Stimulated activated naive CD4-positive, alpha-beta T cell treated with Interleukin-2 at 50 U/mL for 16 hours (primary cell): ENCODE measurements at places on chromosomes 5 and 9.
A peak's percentile ranks its signal among the peaks of the same experiment; 100 is the strongest.

GRCh38 chr5:14200312-14200990 lies 57.3 kb downstream of the TRIO start:
- DNase-seq, result no peak

- no peak for DNase-seq
Measured at GRCh38 chr9:114375386-114376175, 12.2 kb downstream of the AKNA start.

- no peak for DNase-seq
Measured at GRCh38 chr5:165420493-165420892, 1915.1 kb downstream of the MAT2B start.

- no peak for DNase-seq
Measured at GRCh38 chr5:122311497-122311960, 508 bp upstream of the SNCAIP start.

GRCh38 chr5:170623576-170624181 lies 119.9 kb downstream of the KCNIP1 start:
- no peak for DNase-seq

- DNase-seq, result no peak
Measured at GRCh38 chr9:99044827-99045226, 60.1 kb upstream of the TGFBR1 start.

DNA sequence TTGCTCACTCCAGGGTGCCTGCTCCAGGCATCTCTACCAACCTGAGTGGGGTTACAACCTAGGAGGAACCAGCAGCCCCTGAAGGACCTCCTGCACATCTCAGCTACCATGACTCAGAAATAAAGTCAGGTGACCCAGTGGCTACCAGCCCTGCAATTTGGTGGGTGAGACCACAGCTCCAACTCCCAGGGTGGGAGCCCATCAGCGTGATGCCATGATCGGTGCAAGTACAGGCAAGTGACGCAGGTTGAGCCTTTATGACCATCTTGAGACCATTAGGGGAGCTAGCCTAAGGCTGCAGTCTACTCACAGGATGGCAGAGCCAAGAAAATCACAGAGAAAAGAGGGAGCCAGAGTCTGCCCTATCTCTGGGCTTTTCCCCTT lies 8.6 kb downstream of the SEPTIN8 start:
- no peak for DNase-seq

DNA sequence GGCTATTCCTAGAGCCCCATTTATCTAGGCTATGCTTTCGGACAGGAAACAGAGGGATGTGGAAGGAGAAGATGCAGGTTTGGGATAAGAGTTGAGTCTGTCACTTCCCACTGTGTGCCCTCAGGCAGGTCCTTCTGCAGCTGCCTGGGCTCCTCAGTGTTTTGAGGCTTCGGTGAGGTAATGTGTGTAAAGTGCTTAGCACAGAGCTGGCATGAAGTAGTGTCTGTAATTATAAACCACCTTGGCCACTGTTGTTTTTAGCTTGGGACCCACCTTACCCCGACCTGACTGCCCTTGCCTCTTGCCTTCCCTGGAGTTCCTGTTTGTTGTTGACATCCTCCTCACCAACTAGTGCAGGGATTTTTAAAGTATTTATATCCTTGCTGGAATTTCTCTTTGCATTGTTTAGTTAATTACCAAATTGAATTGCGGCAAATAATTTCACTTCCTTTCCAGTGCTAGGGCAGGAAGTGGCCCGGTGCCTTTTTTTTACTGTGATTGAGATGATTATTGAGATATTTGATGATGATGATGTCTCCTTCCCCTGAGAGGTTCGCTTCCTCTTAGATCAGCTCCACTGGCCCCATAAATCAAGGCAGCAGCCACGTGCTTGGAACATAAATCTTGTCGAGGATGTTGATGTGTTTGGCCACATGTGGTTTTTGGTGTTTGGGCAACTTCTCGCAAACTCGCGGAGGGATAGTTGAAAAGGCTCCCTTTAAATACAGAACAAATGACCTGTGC lies 38.3 kb upstream of the DAB2IP start:
- no peak for DNase-seq

DNA sequence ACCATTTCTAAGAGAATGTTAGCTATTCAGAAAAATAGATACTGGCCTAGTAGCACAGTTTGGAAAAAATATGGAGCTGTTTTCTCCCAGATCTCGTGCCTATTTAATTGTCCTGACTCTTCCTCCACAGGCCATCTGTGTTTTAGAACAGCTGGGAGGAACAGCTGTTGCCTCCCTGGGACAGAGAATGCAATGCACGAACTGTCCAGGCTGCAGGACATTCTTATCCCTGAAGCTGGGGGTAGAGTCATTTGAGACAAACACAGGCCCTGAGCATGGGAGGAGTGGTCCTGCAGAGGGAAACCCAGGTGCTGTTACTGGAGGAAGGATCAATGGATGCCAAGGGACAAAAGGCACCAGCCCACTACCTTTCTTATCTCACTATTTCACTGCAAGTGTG lies 20.9 kb upstream of the SPARC start:
- DNase-seq, result no peak

DNA sequence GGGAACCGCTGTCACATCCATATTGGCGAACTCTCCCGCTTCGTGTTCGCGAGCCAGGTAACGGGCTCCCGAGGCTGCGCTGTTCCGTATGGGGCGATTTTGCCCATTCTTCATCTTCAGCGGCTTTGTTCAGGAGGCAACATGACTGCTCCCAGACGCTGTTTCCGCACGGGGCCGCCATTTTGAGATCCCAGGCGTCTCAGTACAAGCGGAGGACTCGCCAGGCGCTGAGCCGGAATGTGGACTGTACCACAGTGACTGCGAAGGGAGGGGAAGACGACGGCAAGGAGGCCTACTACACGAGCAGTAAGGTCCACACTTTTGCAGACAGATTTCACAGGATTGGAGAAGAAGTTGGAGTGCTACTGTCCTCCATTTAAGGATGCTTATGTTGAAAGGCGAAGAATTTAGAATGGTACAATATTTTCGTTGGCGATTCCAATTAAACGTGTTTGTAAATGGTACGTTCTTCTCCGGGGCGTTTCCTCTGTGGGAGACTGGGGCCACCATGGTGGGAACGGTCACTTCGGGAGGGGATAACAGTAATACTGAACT lies 41.6 kb upstream of the ZNF300 start:
- no peak for DNase-seq

GRCh38 chr5:176320577-176320976 lies 41.0 kb downstream of the KIAA1191 start:
- no peak for DNase-seq

DNA sequence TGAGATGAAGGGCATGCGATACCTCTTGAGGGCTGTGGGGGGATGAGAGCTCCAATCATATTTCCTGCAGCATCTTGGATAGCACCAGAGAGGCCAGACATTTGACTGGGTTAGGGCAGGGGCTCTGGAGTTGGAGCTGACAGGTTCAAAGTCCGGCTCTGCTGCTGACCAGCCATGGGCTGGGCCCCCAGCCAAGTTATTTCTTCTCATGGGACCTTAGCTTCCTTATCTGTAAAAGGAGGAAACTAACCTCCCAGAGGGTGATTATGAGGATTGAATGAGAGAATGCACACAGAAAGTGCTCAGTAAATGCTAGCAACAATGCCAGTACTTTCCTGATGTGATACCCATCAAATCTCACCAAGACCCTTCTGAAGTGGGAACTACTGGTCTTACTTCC lies 65.2 kb upstream of the SLC25A51 start:
- no peak for DNase-seq

DNA sequence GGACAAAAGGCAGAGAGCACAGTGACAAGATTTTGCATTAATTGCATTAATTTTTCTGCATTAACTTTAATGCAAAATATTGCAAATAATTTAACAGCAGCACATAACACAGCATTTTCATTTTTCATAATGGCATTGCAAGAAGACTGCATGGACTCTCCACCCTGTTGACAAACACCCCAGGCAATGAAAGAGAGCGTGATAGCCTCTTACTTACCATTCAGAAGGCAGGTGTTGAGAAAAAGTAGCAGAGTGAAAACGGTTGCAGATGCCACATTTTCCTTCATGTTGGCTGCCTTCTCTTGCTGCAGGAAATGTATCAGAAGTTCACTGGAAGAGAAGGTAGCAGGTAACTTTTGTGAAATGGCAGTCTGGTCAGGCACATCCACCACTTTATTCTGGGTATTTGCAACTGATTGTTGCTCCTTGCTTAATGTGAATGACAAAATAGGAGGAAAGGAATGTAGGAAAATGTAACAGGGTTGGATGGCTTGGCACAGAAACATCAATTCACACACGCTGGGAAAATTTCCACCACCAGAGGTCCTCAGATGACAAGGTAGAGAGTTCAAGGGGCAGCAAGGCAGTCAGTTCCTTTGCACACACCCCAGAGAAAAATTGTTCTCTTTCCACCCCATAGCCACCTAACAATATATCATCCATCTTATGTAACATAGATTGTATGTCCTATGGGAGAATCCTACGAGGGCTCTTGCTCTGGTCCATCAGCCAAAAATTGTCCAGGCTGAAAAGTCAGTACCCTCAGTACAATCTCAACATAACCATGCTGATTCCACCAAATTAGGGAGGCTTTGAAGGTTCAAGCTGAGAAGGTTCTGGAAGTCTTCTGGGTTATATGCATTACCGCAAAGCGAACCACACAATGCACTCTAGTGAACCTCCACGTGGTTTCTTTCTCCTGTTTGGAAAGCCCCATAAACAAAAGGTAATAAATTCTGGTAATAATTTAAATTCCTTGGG lies 41.9 kb upstream of the AGXT2 start:
- peak; percentile 31 for DNase-seq

DNA sequence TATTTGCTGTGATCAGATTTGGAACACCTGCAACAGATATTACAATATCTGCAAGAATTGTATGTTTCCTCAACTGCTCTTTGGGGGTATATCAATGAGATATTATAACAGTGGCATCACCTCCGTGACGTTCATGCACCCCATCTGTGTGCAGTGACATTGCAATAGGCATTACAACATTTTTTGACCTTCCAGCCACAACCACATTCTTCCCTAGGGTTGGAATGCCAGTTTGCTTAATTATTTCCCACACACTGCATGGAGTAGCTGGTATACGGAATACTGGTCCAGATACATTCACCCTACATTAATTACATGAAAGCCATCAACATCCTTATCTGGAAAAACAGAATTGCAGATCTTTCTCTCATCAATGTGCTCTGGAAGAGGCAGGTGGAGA lies 42.3 kb downstream of the FBXO4 start:
- DNase-seq, result no peak

DNA sequence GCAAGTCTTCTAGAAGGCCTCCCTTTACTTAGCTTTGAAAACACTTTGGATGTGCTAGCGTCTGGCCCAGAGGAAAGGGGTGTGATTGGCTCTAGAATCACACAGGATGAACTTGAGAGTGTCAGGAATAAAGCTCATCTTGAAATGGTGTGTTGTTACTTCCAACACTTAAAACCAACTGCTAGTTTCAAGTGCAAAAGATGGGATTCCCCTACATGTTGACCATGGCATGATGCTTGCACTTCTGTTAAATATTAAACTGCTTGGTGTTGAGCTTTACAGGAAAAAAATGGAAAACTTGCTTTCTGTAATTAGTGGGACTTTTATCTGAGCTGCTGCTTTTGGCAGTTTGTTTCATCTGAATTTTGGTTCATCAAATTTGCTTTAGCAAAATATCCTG lies 261.1 kb downstream of the MED10 start:
- no peak for DNase-seq

DNA sequence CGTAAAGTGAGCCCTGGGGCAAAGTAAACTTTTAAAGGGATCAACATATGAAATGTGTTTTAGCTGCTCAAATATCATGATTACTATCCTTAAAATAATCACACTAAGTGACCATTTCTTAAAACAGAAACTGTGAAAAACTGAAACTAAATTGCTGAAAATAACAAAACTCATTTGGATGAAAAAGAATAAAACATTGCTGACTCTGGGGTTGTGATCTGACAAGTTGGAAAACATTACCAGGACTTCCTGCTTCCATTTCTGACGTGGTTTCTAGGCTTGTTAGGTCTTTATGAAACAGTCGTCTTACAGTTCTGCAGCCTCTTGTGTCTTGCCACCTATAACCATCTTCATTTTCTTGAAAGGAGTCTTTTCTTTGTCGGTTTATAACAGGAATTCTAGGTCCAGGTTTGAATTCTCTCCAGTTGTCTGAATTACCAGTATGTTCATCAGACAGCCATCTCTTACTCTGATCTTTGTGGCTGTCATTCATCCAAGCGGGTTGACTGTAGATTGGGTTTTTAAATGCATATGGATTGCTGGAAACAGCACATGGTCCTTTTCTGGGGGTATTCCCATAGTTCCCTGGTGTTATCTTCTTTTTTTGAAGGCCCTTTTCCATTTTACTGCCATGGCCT lies 1.7 kb downstream of the TUT7 start:
- no peak for DNase-seq

GRCh38 chr5:79771387-79771786 lies 81.8 kb downstream of the CMYA5 start:
- no peak for DNase-seq

GRCh38 chr5:73327908-73328455 lies 120.6 kb downstream of the FOXD1 start:
- no peak for DNase-seq

- peak; percentile 8 for DNase-seq
Measured at GRCh38 chr5:96870094-96871026, 5.9 kb upstream of the ERAP2 start.

DNA sequence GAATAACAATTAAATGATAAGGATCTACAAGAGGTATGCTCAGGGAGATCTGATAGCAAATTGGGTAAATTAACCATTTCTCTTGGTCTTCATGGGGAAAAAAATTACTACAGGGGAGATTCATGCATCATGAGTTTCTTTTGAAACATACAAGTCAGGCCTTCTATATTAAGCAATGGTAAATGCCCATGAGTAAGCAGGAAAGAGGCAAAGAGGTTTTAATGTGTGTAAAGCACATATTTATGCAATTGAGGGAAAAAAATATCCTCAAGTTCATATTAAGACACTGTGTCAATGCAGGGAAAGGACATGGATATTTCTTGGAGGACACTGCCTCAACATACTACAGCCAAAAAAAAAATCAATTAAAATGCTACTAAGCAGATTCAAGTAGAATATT lies 73.4 kb upstream of the NR4A3 start:
- DNase-seq, result no peak

- no peak for DNase-seq
Measured at GRCh38 chr5:116479776-116480675, 94.6 kb downstream of the SEMA6A start.

DNA sequence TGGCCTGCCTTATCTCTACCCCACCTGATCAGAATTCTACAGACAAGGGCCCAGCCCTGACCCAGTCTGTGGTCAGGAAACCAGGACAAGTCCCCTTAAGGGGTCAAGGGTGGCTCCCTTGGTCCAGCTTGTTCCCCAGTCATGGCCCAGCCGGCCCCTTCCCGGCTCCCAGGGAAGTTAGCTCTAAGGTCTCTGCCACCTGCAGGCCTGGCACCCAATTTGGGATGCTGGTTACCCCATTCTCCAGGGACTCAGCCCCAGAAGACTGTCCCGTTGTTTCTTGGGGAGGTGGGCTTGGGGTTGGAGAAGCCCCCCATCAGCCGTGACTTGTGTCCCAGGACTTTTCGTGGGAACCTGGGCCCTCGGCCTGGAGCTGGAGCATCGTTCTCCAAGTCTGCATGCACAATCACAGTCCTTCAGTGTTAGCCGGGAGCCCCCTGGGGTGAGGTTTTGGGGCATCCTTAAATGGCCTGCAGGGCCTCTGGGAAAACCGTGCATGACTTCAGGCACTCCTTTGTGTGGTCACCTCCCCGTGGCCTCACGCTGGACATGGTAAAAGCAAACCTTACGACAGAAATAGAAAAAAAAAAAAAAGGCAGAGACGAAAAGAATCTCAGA lies 150.8 kb upstream of the PHYKPL start:
- no peak for DNase-seq

- no peak for DNase-seq
Measured at GRCh38 chr5:71960195-71960594, 147.1 kb upstream of the MAP1B start.
